Aorta (tissue), 5 donors: ENCODE measurements at places on chromosomes 5 and 9.

DNA sequence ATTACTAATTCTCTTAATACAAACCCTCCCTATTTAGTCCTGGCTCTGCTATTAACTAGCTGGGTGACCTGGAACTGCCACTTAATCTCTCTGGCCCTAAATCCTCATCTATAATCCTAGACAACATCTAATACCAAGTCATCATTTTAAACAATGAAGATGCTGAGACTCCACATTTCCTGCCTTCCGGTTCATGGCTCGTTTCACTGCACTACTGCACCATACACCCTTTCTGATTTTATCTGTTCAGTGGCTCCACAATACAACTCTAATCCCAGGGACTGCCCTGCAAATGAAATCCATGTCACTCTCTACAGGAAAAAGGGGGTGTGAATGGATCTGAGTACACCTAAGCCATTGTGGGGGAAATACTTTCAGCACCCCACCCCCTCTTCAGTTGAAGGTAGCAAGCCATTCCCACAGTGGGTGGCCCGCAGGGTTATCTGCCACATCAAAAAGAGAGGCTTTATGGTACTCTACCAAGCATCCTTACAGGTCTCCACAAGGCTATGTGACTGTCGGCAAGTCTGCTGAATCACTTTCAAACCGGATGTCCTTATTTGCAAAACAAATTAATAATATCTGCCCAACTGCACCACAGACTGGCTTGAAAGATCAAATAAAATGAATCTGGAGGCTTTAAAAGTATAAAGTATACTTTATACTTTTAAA is 89.5 kb downstream of the EPB41L4A start:
- DNase-seq = no peak

GRCh38 chr5:39486361-39486760 is 61.6 kb upstream of the DAB2 start:
- DNase-seq = no peak

- DNase-seq = no peak
Measured at GRCh38 chr5:127518319-127518621, 830 bp downstream of the PRRC1 start.

DNA sequence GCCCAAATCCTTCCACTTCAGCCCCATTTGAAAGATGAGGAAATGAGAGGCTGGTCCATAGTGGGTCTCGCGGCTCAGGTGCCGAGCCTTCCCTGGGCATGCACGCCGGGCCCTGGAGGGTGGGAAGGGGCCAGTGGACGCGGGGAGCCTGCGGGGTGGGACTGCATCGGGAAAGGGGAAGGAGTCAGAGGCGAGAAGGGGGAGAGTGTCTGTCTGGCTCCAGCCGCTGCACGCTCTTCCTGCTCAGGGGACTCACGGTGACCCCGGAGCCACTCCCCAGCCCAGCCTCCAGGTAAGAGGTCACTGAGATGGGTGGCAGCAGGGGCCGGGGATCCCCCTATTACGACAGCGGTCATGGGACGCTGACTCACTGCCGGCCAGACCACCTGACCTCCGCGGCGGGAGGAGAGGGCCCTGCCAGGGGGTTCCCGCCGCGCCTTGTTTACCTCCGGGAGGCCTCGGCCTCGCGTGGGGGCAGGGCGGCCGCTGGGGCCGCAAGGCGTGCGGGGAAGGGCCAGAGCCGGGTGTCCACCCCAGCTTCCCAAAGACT is 1.9 kb upstream of the SQSTM1 start:
- peak; percentile 97 for DNase-seq

DNA sequence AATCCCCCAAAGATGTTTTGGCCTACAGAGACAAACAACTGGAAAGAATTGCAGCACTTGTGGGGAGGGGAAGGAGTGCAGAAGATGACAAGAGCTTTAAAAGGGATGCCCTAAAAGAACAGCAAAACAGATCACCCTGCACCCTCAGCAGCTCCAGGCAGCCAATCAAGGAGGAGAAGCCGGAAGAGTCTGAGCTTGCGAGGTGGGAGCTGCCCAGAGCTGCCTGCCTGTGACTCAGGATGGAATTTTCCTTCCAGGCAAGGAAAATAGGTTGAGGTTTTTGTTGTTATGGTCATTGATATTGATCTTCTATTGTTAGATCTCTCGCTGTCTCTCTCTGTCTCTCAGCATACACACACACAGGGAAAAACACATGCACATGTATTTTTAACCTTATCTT is 70.3 kb upstream of the MAP1B start:
- no peak for DNase-seq

- DNase-seq = no peak
Measured at GRCh38 chr9:38012767-38013450, 56.1 kb downstream of the SHB start.

- no peak for DNase-seq
Measured at GRCh38 chr9:131043087-131043486, 34.1 kb downstream of the LAMC3 start.

DNA sequence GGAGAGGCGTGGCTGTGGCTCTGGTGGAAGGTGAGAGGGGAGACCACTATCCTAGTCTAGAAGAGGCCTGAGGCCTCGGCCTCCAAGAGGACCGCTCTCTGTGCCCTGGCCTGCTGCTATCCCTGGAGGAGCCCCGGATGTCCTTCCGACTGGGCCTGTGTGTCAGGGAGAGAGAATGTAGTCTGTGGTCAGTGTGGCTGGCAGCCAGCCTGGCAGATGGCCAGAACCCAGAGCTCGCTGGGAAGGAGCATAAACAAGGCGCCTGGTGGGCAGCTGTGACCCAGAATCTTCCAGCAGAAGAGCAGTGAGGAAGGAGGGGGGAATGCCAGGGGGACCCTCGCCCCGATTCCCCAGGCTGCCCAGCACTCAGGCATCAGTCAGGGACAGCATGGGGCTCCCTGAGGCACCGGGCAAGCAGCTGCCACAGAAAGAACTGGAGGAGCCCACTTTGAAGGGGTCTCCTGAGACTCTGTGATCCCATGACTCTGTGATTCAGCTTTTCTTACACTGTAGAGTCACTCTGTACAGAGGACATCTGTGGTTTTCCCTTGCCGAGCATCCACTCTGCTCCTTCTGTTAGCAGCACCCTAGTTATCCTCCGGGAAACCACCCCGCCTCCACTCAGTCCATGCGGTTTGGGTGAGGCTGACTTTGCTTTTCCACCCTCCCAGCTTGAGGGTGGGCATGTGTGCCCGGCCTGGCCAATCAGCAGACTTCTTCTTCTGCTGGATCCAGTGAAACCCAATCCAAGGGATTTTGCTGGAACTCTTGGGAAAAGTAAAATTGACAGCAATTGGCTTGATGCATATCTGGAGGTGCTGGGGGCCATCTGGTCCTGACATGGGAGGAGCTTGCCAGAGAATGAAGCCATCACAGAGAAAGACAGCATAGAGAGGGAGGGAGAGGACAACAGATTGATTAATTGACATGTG is 46.2 kb upstream of the PWWP2A start:
- DNase-seq = peak; percentile 98

DNA sequence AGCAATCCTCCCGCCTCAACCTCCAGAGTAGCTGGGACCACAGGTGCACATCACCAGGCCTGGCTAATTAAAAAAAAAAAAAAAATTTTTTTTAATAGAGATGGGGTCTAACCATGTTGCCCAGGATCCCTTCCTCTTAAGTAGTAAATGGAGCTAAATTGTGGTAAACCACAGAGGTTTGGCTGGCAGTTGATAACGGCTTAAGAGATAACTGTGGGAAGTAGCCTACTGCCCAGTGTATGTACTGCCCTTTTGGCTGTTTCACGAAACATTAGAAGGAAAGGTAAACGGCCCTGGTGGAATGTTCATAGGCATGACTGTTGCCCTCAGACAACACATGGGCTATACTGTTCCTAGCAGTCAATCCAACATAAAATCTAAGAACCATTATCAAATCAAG is 44.4 kb downstream of the HMGCR start:
- DNase-seq = no peak

DNA sequence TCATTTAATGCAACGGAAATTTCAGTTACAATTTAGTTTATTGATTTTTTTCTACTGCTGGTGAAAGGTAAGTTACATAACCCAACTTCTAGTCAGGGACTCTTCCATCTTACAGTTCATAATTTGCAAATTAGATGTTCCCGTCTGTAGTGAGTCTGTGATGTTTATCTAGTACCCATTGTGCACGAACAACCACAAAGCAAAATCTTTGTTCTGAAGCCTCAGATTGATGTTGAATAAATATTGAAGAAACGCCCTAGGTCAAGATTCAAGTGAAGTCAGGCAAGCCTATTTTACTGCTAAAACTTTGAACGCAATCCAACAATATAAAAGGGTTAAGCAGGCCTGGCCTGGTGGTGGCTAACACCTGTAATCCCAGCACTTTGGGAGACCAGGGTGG is 43.1 kb downstream of the BASP1 start:
- DNase-seq = no peak

- no peak for DNase-seq
Measured at GRCh38 chr5:96909435-96909834, 26.4 kb upstream of the LNPEP start.

DNA sequence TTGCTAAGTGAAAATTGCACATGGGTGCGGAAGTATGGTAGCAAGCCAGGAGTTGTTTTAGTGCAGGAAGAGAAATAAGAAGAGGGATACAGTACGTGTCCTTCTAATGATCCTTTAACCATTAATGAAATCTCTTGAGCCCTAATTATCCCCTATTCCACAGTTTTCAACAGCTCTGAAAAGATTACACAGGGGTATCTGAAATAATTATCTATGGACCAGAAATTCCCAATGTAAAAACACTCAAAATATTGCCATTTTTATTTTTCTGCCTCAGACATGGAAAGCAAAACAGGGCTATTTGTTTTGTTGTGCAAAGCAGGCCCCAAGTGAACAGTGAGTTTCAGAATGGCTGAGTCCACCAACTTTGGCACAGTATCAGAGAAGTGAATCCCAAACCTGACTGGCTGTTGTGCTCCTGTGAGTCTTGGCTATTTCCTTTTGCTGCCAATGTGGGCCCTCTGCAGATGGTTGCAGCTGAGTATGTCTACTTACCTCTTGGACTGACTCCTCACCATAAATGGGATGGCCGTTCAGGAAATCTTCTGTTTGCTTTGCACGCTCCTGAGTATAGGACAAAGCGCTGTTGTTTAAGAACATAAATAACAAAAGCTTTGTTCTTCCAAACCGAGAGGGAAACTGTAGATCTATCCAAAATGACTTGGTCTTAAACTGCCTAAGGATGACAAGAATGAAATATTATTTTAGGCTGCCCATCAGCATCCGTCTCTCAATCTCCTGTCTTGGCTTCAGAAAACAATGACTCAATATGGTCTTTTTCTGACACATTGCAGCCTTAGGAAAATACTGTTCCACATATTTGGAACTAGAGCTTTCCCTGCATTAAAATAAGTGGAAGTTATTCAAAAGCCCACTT is 204.1 kb downstream of the DEPDC1B start:
- no peak for DNase-seq

DNA sequence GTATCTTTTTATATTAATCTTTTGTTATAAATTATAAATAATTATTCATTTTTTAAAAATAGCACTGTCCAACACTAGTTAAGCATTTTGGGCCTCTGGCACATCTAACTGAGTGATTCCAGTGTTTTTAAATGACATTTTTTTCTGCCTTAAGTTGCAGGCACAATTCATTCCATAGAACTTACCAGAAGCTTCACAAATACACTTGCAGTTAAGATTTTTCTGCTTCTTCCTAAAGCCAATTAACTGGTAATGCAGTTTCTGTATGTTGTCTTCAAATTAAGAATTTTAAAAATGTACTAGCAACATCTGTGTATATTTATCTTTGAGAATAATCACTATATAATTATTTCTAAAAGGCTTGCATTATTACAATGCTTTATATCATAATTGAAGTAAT is 11.2 kb upstream of the NFIB start:
- no peak for DNase-seq

DNA sequence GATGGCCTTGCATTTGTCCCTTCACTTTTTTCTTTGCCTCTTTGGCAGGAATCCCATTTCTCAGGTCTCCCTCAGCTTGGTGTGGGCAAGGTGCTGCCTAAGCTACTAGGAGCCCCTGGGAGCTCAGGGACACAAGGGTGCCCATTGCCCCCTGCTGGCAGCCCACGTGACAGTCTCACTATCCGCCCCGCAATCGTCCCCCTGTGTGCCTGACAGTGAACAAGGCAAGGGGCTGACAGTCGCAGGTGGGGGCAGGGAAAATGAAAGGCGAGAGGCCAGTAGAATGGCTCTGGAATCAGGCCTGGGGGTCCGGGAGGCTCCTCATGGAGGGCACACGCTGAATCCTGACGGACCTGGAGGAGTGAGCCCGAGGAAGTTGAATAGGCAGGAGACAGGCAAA is 2.0 kb upstream of the PCDH12 start:
- no peak for DNase-seq

GRCh38 chr5:21826884-21827283 is 1026.3 kb downstream of the CDH12 start:
- DNase-seq = no peak

GRCh38 chr5:28253431-28253830 is 1215.0 kb upstream of the CDH9 start:
- DNase-seq = no peak

DNA sequence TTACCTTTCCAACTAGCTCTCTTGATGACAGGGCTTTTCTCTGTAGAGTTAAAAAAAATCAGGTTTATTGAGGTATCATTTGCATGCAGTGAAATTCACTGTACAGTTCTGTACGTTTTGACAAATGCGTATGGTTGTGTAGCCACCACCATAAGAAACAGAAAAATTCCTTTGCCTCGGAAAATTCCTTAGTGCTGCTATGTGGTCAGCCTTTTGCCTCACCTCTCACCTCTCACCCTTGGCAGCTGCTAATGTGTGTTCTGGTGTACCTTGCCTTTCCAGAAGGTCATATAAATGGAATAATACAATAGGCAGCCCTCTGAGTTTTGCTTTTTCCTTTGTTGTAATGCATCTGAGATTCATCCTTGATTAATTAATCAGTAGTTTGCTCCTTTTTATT is 28.4 kb downstream of the PCSK5 start:
- no peak for DNase-seq

DNA sequence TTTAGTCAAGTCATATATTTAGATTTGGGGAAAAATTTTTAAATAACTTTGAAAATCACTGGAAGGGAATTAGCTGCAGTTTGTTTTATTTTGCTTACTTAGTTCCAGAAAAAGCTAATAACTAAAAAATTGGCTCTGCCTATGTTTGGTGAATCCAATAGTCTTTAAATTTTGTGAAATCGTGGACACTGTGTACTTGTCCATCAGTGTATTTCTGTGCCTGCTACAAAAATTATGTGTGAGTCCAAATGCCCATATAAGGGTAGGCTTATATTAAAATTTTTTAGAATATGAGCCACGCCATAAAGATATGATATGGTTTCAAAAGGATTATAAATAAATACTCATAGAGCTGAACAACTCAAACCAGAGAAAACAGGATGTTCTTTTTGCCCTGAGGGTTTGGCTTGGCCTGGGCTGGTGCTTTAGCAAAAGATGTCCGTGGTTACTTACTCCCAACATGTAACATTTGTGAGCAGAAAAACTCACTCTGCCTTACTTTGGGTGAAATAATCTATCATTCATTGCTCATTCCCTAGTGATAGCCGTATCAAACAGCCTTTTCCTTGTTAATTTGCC is 133.2 kb upstream of the PRLR start:
- no peak for DNase-seq

DNA sequence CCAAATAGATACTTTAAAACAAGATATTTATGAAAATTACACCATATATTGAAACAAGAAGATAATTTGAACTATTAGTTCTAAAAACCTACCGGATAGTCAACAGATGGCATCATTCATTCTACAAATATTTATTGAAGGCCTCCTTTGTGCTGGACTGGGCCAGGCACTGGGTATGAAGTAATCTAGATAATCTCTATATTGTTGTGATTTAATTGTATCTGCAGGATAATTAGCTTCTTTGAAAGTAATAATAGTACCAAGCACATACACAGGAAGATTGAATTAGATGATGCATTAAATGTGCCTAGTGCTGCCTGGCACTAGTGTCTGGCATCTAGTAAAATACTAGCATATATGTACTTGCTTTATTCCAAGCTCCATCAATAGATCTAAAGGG is 735.2 kb upstream of the DMAC1 start:
- no peak for DNase-seq
